ENCODE measurements at places on chromosomes 13 and 19. TPM values are rescaled to one million over a fixed set of nuclear protein-coding genes. Genes with fewer than 3 reads are reported as not detected.

Gene ZNF677
- total RNA-seq = 15.8 TPM

Gene TEX101
- not detected for total RNA-seq

Gene REEP6
- total RNA-seq = 1.0 TPM

Gene TGFB1
- 74.5 TPM for total RNA-seq

Data from dermis blood vessel endothelial cell (primary cell).